Stimulated activated CD4-positive, alpha-beta T cell treated with anti-CD3 and anti-CD28 coated beads, Interleukin-1b, Interleukin-23, amount 100 ng/mL, for 1 hour (primary cell): ENCODE measurements at places on chromosomes 2 and 18.

GRCh38 chr18:41870817-41871216 lies 84.2 kb upstream of the PIK3C3 start:
- DNase-seq = no peak

- DNase-seq = no peak
Measured at GRCh38 chr2:149872041-149872440, 284.5 kb upstream of the MMADHC start.

- no peak for DNase-seq
Measured at GRCh38 chr2:218395456-218395825, 4.2 kb upstream of the CTDSP1 start.

DNA sequence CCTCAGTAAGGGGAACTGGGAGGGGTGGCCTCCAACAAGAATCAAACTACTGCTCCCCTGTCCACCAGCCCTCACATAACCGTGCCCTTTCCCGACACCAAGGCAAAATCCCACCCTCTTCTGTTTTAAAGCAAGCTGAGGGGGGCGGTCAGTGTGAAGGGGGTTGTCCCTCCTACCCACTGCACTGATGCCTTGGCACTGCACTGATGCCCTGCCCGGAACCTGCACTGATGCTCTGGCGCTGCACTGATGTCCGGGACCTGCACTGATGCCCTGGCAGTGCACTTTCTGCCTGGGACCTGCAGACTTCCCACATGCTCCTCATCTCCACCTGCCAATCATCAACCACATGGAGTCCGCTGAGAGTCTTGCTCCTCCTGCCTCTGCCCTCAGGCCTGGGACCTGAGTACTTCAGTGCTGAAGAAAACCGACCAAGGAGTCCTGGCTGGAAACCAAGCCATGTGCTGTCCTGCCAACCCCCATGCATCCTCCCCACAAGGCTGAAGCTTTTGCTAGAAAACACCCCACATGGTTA lies 179.5 kb downstream of the SMAD2 start:
- DNase-seq = no peak

GRCh38 chr2:200763422-200763821 lies 48.3 kb upstream of the BZW1 start:
- DNase-seq = no peak

DNA sequence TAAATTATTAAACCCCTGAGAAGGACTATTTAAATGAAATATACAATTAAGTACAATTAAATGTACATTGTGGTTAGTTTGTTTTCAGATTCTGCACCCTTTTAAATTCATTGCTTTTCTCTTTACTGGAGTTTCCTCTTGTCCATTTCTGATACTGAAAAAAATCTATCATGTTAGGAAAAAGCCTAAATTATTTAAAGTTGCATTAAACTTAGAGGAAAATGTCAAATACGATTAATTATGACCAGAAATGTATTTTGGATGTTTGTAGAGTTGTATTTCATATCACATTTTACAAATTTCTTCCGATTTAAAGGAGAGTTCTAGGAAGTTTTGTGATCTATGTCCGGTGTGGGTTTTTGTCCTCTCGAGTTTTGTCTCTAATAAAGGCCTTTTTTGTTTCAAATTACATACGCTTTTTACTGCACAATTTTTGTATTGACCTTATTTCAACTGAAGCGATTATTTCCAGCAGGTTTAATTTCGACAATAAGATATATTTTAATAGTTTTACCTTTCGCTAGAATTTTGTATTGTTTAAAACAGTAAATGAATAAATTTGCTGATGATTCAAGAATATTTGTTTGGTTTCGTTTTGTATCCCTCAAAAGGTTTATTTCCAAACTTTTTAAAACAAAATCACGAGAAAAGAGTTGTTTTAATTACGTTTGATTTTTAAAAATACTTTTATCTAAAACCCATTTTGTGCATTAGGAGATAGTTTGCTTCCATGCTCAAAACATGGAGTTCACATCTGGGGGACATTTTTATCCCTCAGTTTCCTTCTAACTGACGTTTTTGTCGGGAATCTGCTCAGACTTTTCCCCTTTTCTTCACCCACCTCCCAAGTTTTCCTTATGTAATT lies 3.3 kb upstream of the SATB2 start:
- no peak for DNase-seq

GRCh38 chr18:10519999-10520935 lies 5.6 kb upstream of the NAPG start:
- DNase-seq = peak; percentile 20

DNA sequence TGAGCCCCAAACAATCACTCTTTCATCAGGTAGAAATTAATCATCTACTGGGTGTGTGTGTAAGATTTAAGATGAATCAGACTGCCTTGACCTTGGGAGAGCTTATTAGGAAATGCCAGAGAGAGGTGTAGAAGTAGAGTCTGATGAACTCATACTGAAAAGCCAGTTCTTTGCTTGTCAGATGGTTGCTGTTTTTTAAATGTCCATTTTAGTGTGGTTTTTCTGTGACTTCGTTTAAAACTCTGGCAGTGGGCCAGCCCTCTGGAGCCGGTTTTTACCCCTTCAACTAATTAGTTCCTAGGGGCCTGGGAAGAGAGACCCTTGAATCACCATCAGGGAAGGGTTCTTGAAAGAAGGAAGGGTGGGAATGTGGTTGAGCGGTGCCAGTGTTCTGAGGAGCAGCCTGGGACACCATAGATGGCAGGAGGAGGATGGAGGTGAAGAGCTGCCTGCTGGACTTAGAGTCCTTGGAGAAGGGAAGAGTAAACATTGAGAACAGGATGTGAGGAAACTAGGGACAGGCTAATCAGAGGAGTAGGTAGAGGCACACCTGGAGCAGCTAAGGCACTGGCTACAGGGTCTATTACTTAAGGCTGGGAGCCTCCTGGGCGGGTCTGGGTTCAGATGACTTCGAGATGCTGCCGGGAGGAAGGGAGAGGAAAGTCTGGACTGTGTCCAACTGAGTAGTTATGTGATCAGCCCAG lies 66.1 kb downstream of the LRRFIP1 start:
- no peak for DNase-seq

- no peak for DNase-seq
Measured at GRCh38 chr18:79851489-79851888, 53.8 kb downstream of the KCNG2 start.

DNA sequence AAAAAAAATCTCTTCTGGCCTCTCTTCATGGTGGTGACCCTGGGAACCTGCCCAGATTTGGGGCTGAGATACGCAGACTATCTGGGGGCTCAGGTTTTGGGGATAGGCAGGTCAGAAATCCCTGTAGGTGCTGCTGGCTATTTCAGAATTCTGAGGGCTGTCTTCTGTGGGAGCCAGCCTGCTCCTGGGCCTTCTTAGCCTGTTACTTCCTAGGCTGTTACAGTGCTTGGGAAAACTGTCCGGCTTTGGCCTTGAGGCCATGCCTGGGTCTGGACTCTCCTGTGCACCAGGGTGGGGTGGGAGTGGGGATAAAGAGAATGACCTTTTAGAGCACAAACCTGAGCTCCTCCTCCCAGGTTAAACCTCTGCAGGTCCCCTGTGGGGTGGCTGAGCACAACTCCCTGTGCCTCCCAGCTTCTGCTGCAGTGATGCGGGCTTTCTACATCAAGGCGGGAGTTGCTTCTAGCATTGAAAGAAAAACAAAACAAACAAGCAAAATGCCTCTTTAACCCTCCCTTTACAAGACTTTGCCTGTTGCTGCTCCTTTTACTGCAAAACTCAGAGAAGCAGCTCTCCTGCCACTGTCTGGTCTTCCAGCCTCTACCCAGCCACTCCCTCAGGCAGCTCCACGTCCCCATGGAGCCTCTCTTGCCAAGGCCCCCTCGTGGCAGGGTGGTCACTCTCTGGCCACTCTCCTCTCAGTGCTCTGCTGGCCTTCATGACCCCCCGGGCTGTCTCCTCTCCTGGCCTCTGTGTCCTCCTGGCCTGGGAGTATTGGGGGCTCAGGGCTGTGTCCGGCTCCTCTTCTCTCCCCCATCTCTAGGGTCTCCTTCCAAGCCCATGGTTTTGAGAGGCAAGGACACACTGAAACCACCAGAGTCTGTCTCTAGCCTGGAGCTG lies 293.0 kb upstream of the HS6ST1 start:
- no peak for DNase-seq

DNA sequence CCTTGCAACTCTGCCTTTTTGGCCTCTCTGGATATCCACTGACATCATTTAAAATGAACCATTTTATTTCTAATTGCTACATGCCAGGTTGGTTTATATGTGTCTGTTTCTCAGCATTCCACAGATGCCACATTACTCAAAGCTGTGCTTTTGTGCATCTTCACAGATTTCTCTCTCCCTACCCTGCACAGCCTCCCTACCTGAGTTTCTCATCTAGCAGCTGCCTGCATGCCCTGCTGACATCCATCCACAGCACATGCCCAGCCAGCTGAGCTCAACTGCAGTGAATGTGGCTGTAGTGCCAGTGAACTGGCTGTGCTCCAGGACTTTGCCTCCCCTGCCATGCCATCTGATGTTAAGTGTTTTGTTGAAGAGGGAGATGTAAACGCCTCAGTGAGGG lies 44.5 kb downstream of the PKP4 start:
- DNase-seq = no peak

GRCh38 chr18:44719519-44720060 lies 38.9 kb downstream of the SETBP1 start:
- DNase-seq = no peak

- no peak for DNase-seq
Measured at GRCh38 chr2:232338759-232339106, 39.8 kb upstream of the ALPP start.

- no peak for DNase-seq
Measured at GRCh38 chr2:65021709-65022108, 32.5 kb downstream of the SLC1A4 start.

DNA sequence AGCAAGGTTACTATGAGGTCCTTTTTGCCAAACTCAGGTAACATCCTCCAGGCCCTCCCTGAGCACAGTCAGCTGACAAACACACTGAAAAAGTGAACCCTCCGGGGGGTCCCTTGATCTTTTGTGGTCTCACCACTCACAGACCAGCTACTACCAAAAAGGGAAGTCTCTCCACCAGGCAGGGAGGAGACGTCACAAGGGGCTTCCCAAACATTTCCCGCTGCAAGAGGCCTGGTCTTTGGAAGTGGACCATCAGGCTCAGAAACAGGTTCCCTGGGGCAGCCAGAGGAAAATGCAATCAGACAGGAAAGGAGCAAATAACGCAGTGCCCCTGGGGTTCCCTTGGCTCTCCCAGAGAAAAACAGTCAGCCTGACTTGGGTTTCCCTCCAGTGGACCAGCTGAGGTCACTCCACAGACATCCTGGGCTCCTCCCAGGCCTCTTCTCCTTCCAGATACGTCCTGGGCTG lies 38.7 kb upstream of the POMC start:
- no peak for DNase-seq

- DNase-seq = peak; percentile 7
Measured at GRCh38 chr2:25851740-25852503, 26.4 kb downstream of the ASXL2 start.

- no peak for DNase-seq
Measured at GRCh38 chr2:218014706-218015585, 12.2 kb upstream of the TNS1 start.

DNA sequence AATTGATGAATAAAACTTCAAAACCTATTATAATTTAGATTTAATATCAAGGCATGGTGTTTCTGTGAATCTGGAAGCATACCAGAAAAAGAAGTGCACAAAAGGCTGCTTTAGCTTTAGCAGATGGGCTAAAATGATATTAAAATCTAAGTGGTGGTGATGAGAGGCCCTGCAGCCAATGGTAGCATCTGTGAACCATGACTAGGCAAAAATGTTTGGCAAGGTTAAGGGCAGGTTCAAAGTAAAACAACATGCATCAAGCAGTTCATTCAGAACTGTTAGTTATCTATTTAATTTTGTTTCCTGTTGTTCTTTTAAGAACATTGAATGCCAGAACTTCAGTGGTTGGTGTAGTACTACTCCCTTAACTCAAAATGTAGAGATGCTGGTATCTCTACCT lies 1736.9 kb upstream of the CELF4 start:
- DNase-seq = no peak

DNA sequence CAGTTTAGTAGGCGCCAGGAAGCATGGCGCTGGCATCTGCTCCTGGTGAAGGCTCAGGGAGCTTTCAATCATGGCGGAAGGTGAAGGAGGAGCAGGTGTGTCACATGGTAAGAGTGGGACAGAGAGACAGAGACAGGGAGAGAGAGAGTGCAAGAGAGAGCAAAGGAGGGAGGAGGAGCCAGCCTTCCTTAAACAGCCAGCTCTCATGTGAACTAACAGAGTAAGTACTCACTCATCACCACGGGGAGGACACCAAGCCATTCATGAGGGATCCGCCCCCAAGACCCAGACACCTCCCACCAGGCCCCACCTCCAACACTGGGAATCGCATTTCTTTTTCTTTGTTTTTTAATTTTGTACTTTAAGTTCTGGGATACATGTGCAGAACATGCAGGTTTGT lies 40.8 kb upstream of the CLASP1 start:
- DNase-seq = no peak

DNA sequence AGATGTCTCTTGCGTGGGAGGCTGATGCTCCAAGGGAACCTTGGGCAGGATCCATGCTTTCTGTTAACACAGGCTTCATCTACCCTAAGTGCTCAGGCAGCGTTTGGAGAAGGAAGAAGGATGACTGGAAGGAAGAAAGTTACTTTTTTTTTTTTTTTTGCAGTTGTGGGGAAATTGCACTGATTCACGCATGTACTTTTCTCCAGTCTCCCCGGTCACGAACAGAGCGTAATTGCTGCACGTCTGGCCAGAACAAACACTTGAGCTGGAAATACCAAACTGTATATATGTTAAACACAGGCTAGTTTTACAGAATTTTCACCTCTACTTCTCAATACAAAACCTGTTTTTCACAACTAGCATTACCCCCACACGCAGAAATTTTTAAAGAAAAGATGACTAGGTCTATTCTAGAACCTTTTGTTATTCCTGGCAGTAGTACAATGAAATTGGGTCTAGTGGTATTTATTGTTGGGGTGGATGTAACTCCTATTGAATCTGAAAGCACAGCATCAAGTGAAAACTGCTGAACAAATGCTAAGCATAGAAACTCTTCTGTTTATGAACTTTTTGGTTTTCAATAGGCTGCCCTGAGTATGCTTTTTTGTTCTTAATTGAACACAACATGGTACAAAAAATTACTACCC lies 9.3 kb upstream of the SCYGR5 start:
- no peak for DNase-seq

DNA sequence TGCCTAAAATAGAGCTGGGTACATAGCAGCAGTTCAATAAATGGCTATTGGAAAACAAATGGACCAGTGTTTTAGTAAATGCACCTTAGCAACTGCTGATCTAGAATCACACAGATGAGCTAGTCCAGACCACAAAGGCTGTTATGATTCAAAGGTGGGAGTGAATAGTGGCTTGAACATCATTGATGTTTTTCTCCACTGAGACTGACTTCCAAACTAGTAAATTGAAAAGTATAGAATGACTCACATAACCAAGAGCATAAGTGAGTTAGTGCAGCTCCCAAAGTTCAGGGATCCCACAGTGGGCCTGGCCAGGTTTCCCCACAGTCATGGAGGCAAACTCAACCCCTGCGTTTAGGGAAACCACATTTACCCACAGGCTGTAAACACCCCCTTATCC lies 106.7 kb upstream of the YPEL5 start:
- DNase-seq = no peak

- no peak for DNase-seq
Measured at GRCh38 chr2:71453404-71454220, at the start of gene DYSF. Gene DYSF, plus strand, starts transcription at chr2:71453561.

GRCh38 chr2:108363024-108363907 lies 14.5 kb upstream of the SULT1C4 start:
- DNase-seq = no peak

- DNase-seq = no peak
Measured at GRCh38 chr18:45670281-45670962, 53.6 kb upstream of the SLC14A1 start.

- no peak for DNase-seq
Measured at GRCh38 chr2:34849827-34850226, 1250.7 kb upstream of the FAM98A start.
